Activated effector memory CD4-positive, alpha-beta T cell treated with Interleukin-2 at 50 U/mL for 16 hours (primary cell): ENCODE measurements at places on chromosomes 1 and 21.
A peak's percentile ranks its signal among the peaks of the same experiment; 100 is the strongest.

- no peak for DNase-seq
These were observed 465.7 kb downstream of the USP25 start for GRCh38 chr21:16195538-16195910.

- no peak for DNase-seq
These were observed 513.5 kb downstream of the LMO4 start for GRCh38 chr1:87842156-87842555.

GRCh38 chr1:36906555-36906954 is 127.8 kb downstream of the GRIK3 start:
- DNase-seq, result no peak

DNA sequence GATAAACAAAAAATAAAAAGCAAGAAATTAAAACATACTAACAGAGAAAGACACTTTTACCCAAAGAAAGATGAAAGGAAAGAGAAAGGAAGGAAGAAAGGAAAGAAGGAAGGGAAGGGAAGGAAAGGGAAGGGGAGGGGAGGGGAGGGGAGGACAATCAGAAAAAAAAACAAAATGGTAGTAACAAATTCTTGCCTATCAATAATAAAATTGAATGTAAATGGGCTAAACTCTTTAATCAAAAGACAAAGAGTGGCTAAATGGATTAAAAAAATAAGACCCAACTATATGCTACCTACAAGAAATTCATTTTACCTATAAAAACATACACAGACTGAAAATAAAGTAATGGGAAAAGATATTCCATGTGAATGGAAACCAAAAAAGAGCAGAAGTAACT is 372.9 kb upstream of the NFIA start:
- no peak for DNase-seq

- DNase-seq, result no peak
These were observed 49.9 kb downstream of the UMODL1 start for GRCh38 chr21:42120903-42121535.

DNA sequence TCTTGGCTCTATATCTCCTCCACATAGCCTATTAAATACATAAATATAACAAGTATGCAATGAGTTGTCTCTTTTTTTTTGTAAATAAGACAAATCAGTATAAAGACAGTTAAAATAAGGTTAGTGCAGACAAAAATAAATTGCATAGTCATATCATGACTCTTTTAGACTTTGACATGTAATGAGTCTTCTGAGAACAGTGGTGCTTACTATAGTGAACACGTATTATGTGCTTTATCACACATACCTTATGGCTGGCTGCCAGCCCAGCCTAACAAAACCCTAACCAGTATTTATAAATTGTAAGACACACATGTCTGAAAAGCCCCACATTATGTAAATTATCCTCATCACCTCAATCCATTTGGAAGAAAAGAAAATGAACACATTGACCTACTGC is 29.1 kb upstream of the F13B start:
- no peak for DNase-seq

GRCh38 chr1:105442901-105443300 is 1613.6 kb upstream of the PRMT6 start:
- DNase-seq, result no peak

GRCh38 chr1:47967864-47968555 is 29.2 kb downstream of the TRABD2B start:
- DNase-seq, result no peak

DNA sequence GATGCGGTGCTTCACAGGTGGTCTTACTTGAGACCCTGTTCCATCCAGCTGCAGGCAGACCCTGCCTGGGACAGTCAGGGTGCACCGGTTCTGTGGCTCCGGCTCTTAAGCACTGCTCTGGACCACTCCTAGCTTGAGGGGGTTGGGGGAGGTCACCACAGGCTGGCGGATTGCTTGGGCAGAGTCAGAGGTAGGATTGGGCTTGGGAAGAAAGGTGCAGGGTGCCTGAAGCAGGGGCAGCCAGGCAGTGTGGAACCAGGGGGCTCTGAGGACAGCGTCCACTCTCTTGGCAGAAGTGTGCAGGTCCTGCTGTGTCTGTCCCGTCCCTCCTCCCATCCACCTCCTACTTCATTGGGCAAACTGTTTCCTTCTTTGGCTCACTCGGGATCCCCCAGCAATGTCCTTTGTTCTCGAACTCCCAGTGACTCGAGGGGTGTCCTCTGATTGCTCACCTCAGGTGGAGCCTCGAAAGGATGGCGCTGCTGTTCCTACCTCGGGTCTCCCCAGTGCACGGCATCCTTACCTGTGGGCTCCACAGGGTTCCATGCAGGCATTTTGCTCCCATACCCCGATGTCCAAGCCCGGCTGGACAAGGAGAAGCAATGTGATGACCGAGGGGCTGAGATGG is 1.7 kb downstream of the PDXK start:
- no peak for DNase-seq

- peak; percentile 78 for DNase-seq
These were observed 19.5 kb upstream of the ADAR start for GRCh38 chr1:154627257-154628120.

DNA sequence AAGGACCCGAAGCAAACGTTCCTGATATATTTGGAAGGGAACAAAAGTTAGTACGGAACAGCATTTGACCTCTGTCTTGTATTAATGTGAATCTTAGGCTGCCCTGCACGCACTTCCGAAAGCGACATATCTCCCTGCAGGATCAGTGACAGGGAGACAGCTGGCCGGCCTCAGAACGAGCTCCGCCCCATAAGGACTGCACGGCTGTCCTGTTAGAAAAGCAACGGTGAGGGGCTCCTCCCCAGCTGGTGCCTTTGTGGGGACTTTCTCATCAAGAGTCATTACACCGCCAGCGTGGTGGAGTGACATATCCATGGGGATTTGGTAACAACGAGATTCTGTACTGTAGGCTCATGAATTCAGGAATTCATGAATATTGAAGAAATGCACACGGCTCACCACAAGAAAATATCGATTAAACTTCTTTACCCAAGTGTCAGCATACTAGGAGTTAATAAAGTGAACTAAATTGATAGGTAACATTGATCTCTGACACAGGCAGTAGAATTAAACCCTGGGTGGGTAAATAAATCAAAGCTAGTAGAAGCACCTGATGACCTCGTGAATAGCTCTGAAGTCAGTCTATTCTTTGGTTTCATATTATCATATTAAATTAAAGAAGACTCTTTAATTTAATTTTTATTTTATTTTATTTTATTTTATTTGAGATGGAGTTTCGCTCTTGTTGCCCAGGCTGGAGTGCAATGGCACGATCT is 8.1 kb upstream of the GREM2 start:
- DNase-seq, result no peak

- DNase-seq, result no peak
These were observed 230.1 kb downstream of the SEC16B start for GRCh38 chr1:177739780-177740179.

- DNase-seq, result no peak
These were observed 23.2 kb downstream of the LEPR start for GRCh38 chr1:65443647-65444046.

GRCh38 chr1:50419192-50419906 is 3.9 kb downstream of the DMRTA2 start:
- DNase-seq, result no peak
